Type B pancreatic cell (in vitro differentiated cells): ENCODE measurements at places on chromosomes 6 and 20. TPM values are rescaled to one million over a fixed set of nuclear protein-coding genes. Genes with fewer than 3 reads are reported as not detected.

TFAP2A gene
- 66.6 and 143 TPM in 2 replicates for total RNA-seq

CFB gene
- 7.8 and 13.6 TPM in 2 replicates for total RNA-seq

COL19A1 gene
- 0.55 and 1.6 TPM in 2 replicates for total RNA-seq

TRIM40 gene
- 0.17 TPM in 1 of 2 replicates, not detected in the other for total RNA-seq

GTPBP2 gene
- total RNA-seq: 48.6 and 77.6 TPM in 2 replicates

HMGN4 gene
- 31.7 and 37.6 TPM in 2 replicates for total RNA-seq

OR2H1 gene
- not detected in 2 replicates for total RNA-seq

GRCh38 chr6:3813918-3814317, 35.3 kb upstream of the FAM50B start:
- no peak for DNase-seq

DNA sequence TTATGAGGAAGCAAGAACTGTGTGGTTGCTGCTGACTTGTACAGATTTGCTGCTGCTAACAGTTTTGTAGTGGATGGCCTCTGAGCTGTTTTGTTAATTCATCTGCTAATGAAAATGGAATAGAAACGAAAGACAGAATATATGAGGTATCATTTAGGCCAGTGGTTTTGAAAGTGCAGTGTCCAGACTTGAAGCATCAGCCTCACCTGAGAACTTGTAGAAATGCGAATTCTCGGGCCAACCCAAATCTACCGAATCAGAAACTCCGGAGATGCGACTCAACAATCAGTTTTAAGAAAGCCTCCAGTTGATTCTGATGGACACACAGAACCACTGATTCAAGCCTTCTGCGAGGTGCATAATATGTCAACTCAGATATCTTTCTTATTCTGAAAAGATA, 62.5 kb downstream of the CAP2 start:
- DNase-seq: no peak

GRCh38 chr6:44030812-44031454, 96.3 kb downstream of the MRPL14 start:
- no peak for DNase-seq

- DNase-seq: no peak
Measured at GRCh38 chr6:71452697-71453370, 164.2 kb downstream of the OGFRL1 start.

- no peak for DNase-seq
Measured at GRCh38 chr6:9361749-9362148, 926.4 kb upstream of the SLC35B3 start.

- no peak for DNase-seq
Measured at GRCh38 chr6:132730560-132730959, 16.7 kb upstream of the VNN1 start.

DNA sequence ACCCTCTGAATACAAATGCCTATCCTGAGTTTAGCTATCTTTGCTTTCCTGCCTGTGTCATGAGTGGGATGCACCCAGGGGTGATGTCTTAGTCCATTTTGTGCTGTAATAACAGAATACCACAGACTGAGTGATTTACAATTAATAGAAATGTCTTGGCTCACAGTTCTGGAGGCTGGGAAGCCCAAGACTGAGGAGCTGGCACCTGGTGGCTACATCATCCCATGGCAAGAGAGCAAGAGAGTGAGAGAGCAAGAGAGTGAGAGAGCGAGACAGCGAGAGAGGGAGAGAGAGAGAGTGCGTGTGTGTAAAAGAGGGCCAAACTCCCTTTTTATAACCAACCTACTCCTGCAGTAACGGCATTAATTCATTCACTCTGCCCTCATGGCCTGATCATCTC, 76.8 kb downstream of the PRDM1 start:
- DNase-seq: no peak

DNA sequence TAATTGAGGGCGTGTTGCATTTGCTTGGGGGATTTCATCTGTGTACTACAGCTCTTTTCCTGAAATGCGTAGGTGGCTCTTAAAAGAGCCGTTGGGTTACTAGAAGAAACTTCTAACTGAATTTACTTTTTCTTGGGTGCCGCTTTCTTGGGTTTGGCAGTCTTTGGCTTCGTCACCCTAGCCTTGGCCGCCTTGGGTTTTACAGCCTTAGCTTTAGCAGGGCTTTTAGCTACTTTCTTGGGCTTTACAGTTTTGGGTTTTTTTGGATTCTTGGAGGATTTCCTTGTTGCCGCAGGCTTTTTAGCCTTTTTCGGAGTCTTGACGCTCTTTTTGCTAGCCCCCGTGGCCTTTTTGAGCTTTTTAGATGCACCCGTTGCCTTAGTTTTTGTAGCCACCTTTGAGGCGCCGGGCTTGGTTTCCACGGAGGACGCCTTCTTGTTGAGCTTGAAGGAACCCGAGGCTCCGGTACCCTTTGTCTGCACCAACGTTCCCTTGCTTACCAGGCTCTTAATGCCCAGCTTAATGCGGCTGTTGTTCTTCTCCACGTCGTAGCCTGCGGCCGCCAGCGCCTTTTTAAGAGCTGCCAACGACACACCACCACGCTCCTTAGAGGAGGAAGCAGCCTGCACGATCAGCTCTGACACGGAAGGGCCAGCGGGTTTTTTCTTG, 54.5 kb downstream of the TRIM38 start:
- no peak for DNase-seq

DNA sequence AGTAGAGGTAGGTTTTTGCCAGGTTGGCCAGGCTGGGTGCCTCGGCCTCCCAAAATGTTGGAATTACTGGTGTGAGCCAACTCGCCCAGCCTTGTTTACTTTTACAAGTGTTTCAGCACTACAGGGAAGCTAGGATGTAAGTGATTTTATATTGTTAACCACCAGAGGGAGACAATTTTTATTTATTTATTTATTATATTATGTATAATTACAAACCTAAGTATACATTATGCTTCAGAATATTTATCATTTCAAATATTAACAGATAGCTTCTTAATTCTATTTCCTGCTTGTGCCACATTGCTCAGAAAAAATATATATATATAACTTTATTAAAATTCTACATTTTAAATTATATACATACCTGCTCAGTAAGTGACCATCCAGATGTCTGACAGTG, 9.8 kb downstream of the MMUT start:
- no peak for DNase-seq

DNA sequence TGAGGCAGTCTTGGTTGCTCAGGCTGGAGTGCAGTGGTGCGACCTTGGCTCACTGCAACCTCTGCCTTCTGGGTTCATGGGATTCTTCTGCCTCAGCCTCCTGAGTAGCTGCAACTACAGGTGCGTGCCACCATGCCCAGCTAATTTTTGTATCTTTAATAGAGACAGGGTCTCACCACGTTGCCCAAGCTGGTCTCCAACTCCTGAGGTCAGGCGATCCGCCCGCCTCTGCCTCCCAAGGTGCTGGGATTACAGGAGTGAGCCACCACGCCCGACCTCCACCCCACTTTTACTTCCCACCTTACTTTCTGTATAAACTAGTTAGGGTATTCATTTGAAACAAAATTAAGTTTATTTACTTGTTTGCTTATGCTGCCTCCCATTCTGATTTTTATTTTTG, 86.5 kb downstream of the NCOA3 start:
- no peak for DNase-seq

GRCh38 chr6:3612341-3613041, 139.0 kb downstream of the PXDC1 start:
- DNase-seq: no peak

DNA sequence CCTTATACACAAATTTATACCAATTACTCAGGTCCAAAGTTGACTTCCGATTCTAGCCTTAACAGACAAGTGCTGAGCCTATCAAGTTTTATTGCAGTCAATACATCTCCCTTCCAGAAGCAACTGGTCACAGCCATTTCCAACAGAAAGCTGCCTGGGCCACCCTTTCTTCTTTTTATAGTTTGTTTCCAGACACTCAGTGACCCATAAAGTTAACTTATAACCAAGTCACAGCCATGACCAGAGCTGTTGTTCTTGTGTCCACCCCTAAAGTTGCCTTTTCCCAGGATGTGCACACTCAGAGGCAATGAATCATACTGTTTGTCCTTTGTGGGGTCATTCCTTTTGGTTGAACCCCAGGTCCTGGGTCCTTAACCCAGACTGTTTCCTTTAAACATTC, 89.9 kb downstream of the CD83 start:
- no peak for DNase-seq

- DNase-seq: no peak
Measured at GRCh38 chr20:61706259-61706961, 359.3 kb downstream of the TAF4 start.

DNA sequence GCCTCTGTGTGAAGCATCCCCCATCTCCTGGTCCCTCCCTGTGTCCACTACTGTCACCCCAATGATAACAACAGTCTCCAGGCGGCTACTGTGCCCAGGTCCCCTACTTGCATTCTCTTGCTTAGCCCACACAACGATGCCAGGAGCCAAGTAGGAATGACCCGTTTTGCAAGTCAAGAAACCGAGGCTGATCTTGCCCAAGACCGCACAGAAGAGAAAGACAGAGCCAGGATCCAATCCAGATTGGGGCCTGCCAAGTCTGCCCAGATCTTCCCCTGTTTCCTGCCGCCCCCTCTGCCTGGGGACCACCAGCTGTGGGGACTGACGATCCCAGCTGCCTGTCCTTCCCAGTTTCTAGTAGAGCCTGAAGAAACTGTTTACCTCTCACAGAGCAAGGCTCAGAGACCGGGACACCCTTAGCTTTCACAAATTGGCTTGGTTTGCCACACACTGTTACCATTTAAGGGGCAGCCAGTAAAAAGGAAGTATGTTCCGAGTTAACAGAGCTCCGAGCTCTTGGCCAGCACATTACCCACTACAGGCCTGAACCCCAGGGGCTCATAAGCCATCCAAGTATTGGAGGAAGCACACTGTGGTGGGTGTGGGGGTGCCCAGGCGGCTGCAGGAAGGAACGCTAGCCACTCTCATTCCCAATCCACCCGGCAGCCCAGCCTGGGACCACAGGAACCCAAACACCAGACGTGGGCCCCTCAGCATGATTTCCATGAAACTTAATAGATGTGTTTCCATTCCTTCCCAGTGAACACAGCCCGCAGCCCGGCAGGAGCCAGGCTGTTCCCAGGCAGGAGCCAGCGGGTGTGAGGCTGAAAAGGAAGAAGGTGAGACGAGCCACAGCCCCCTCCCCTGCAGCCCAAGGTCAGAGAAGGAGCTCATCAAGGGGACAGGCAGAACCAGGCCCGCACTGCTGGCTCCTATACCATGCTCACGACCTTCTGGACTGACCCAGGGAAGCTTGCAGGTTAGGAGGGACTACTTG, 7.9 kb downstream of the KIAA1755 start:
- DNase-seq: no peak

GRCh38 chr6:136146130-136146529, 104.0 kb downstream of the MTFR2 start:
- DNase-seq: no peak

DNA sequence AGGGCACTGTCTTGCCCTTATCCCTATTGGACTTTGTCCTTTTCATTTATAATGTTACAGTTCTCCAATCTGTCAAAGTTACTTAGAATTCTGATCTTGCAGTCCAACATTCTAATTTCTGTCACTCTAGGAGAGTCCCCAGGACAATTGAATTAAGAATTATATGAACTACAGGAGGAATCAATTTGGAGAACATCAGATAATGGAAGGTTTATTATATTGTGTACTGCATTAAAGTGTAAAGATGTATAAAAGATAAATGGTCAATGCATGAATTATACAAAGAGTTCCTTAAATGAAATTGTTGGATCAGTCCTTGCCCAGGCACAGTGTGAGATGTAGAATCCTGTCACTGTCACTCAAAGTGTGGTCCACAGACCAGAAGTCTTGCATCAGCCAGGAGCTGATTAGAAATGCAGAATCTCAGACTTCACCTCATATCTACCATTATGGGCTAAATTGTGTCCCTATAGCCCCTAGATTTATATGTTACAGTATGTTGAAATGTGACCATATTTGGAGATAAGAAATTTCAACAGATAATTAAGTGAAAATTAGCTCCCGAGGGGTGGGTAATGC, 145.5 kb downstream of the BTBD3 start:
- no peak for DNase-seq

- DNase-seq: no peak
Measured at GRCh38 chr20:61487346-61487996, 235.4 kb downstream of the CDH4 start.

DNA sequence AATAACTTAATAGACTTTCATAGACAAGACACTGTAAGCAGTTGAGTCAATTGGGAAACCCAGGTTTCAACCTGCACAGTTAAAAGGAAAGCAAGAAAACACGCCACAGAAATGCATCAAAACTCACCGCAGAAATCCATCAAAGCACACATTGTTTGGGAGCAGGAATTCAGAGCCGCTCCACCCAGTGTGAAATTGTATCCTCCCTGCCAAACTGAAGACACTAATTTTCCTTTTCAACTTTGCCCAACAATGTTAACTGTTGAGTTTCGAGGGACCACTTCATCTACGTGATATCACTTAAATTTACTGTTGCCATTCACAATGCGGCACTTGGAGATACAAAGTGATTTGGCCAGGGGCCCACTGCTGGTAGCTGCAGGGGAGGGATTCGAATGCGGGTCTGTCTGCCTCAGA, 92.7 kb downstream of the DACT2 start:
- DNase-seq: no peak

- DNase-seq: peak; percentile 66
Measured at GRCh38 chr20:5127204-5127858, 523 bp downstream of the CDS2 start.

GRCh38 chr20:40606237-40606636, 82.8 kb downstream of the MAFB start:
- no peak for DNase-seq

GRCh38 chr6:93584300-93584699, 164.9 kb upstream of the EPHA7 start:
- no peak for DNase-seq

GRCh38 chr6:98905759-98906158, 42.0 kb downstream of the FBXL4 start:
- no peak for DNase-seq

DNA sequence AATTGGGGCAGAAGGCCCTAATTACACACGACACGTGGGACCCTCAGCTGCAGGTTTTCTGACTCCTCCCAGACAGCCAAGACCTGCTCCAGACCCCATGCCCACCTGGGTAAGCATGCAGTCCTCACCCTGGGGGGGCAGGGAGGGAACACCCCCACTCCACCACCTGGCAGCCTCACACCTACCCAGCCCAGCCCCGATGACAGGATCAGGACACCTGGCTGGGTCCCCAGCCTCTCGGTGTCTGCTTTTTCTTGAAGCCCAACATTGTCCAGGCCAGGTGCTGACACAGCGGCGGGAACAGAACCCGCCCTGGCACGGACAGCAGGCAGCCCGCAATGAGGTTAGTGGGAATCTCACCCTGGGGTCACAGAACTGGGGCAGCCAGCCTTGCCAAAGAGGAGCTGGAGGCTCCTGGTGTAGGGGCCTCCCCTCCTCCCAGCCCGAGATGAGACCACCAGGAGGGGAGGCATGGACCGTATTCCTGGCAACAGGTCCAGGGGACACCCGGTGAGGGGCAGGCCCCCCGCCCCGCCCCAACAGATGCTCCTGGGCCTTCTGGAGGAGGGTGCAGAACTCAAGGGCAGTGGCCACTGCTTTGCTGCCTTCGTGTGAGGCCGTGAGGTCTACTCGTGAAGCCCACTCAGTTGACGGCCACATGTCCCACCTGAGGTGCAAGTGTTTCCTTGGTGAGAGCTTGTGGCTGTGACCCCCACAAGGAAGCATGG, 103.8 kb downstream of the DLL1 start:
- peak; percentile 62 for DNase-seq

GRCh38 chr6:84773133-84773430, 8.7 kb upstream of the TBX18 start:
- DNase-seq: no peak
